HFFc6 (cell line): ENCODE measurements at places on chromosomes 5 and 9.
A peak's percentile ranks its signal among the peaks of the same experiment; 100 is the strongest.

- DNase-seq = no peak
Observed at GRCh38 chr5:120016717-120017382, 387.5 kb downstream of the FAM170A start.

- DNase-seq = no peak
Observed at GRCh38 chr9:98993570-98993945, 49.9 kb downstream of the COL15A1 start.

GRCh38 chr5:159849437-159850083 lies 66.7 kb upstream of the ADRA1B start:
- peak; percentile 86 for DNase-seq

GRCh38 chr5:117652036-117652957 lies 1077.7 kb upstream of the SEMA6A start:
- no peak for DNase-seq

DNA sequence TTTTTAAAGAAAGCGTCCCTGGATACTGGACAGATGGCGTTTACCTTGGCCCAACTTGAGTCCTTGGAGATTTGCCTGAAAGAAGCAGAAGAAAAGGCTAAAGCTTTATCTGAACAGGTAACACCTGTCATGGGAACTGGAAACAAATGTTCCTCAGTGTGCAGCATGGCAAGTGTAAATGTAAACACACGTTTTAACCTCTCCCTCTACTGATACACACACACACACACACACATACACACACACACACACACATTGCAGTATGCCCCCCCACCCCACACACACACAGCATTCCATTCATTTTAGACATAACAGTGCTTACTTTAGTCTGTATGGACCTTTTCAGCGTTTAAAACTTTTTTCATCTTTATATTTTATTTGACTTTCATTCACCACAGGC lies 51.1 kb downstream of the CCDC192 start:
- peak; percentile 30 for DNase-seq

GRCh38 chr9:22216730-22217172 lies 207.6 kb upstream of the CDKN2B start:
- DNase-seq = peak; percentile 72

DNA sequence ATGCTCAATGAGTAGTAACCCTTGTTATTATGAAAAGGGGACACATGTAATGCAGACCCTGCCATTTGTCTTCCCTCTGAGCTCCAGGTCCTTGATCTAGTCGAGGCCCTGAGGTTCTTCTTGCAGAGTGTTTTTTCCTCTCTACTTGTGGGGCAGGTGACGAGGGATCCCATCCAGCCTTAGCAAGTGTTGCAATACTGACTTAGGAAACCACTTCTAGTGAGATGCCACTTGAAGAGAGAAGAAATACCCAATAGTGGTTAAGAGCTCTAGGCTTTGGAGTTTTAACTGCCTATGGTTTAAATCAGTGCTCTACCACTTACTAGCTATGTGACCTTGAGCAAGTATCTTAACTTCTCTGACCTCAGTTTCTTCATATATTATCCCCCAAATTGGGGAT lies 10.2 kb downstream of the PPARGC1B start:
- DNase-seq = no peak

DNA sequence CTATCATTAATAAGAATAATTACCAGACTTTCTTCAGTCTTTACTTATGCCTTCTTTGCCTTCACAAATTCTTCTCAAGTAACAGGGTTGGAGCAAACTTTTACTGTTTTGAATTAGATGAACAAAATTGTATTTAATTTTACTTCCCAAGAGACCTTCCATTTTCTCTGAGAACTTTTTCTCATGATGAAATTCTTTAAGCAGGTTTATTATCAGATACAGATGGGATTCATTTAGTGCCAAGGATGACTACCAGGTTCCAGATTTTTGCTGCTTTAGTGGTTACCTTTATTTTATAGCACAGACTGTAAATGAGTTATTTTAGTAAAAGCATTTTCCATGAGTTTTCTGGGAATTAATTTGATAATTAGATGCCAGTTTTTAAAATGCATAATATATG lies 125.1 kb downstream of the GDNF start:
- DNase-seq = no peak

DNA sequence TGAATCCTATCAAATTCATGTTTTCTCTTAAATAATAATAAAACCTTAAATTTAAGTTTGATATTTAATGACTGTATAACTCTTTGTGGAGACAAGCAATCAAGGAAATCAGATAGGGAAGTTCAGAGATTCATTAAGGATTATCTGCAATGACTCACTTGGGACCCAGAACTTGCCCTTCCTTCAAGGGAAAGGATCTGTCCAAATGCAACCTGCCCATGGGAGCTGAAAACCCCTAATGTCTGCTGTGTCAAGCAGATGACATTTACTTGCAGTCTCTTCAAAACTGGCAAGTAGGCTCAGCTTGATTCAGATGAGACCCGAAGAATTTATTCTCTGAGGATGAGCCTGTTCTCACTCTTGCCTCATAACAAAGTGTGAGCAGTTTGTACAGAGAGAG lies 1577.6 kb downstream of the EFNA5 start:
- DNase-seq = no peak

GRCh38 chr5:96141749-96142148 lies 180.1 kb upstream of the ELL2 start:
- peak; percentile 42 for DNase-seq

DNA sequence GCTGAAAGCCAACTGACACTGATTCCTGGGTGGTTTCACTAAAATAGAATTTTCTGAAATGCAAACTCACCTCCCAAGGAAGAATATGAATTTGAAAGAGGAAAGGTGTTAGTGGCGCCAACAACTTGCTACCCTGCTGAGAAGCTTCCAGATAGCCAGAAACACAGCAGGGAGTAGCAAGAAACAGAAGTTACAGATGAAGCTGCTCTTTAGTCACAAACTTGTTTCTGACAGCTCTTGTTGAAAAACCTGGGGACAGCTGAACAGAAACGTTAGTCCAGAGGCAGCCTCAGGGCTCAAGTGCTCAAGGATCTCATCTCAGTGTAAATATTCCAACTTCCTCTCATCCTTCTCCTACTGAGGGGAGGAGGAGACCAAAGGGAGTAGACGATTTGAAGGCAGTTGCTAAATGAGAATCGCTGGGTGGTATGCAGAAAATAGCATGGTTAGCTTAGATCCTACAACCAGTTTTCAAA lies 184.1 kb downstream of the PDE4D start:
- no peak for DNase-seq

- DNase-seq = no peak
Observed at GRCh38 chr9:128099231-128099931, 28.1 kb downstream of the PTGES2 start.

- DNase-seq = no peak
Observed at GRCh38 chr9:107390279-107390678, 99.3 kb downstream of the KLF4 start.

DNA sequence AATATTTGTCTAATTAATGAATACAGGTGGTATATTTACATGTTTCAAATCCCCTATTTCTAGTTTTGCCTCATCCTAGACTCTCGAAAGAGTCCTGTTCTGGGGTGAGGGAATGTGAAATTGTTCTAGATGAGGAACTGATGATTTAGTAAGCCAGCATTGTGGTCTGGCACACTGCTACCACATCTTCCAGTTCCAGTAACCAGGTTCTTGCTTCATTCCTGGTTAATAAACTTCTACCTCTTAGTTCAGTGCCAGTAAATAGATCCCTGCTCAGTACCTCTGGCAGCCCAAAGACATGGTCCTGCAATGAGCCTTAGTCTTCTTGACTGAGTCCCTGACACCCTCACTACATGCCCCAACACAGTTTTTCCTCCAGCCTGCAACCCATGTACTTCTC lies 207.7 kb downstream of the SREK1 start:
- no peak for DNase-seq

DNA sequence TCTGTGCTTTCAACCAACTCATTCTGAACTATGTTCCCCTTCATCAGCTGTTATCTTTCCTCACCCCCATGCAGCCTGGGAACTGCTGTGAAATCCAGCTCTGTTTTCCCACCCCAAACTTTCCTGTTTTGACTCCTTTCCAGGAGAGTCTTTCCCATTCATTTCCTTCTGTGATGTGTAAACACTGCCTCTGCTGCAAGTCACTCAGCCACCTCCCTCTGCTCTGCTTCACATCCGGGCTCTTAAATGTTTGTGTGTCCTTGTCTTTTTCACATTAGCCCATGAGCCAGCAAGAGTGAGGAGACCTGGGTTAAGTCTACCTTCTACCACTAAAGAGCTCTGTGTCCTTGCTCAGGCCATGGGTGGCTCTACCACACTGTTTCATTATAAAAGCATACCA lies 137.5 kb downstream of the ICE1 start:
- DNase-seq = no peak

DNA sequence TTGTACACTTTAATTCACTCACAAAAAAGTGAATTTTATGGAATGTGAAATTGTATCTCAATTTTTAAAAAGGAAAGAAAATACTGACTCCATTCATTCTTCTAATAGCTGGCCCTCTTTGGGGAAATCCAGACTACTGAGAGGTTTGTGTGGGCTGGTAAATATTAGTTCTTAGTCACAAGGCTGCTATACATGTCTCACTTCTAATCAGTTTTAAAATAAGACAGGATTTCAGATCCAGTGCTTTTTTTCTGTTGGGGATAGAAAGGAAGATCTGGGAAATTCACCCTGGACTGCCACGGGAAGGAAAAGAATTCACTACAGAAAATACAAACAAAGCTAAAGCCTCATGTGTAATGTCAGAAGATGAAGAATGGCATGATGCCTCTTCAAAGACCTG lies 32.7 kb upstream of the ADAMTSL1 start:
- no peak for DNase-seq

- DNase-seq = peak; percentile 20
Observed at GRCh38 chr9:135602789-135603481, 36.4 kb downstream of the GLT6D1 start.
